Left colon (tissue), 2 donors: ENCODE measurements at places on chromosomes 1 and 21.

DNA sequence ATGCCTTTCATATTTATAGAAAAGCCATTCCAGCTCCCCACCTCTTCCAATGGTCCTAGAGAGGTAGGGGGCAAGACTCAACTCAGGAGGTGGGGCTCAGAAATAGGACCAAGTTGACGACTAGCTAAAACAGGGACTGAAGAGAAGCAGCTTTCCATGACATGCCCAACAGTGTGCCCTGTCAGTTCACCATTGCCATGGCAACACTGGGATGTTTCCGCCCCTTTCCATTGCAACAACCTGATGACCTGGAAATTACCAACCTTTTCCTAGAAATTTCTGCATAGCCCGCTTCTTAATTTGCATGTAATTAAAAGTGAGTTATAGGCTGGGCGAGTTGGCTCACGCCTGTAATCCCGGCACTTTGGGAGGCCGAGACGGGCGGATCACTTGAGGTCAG, 22.4 kb upstream of the INTS3 start:
- no peak for DNase-seq

DNA sequence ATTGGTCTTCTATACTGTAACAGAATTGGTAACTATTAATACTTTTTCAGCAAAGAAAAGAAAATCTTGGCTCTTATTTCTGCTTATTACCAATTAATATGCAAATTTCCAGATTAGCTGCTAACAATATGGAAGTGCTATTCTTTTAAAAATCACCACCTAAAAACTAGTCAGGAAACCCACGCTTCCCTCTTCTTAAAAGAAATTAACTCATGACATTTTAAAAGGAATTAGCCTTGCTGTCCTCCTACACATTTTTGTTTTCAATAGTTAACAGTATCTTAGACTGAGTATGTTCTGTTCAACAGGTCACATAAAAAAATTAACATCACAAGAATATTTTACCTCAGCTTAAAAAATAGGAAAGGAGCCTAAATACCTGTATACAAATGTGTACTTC, 27.3 kb downstream of the ABL2 start:
- DNase-seq = no peak

DNA sequence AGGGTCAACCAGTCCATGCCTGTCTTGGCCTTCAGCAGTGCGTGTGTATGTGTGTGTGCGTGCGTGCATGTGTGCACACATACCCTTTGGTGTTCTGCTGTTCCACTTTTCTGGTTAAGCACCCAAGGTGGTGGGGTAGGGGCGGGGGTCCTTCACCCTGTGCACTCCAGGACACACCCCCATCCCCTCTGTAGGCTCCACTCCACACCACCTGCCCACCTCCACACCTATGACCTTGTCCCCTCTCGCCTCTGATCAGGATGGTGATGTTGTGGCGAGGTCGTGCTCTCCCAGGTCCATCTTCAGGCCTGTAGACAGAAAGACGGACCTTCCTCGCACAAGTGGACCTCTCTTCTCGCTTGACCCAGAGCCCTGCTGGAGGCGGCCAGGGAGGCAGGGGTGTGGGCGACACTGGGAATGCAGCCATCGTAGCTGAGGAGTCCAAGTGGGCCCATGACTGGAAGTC, 44.6 kb downstream of the WDR4 start:
- DNase-seq = no peak

DNA sequence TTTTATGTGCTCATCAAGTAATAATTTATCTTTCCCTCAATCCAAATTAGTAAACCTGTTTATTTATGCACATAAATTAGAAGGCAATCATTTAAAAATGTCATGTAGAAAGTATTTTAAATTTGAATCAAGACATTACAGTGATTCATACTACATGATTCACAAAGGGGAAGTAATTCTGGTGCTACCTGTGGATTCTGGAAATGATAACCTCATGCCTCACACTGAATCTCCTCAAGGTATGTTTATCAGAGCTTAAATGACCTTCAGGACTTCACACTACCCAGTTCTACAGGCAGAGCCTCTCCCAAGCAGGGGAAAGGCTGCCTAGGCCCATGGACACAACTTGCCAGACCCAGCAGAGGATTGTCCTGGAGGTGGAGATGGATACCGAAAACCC, 25.2 kb upstream of the TDRD10 start:
- no peak for DNase-seq

GRCh38 chr1:228370941-228371740, 35.5 kb downstream of the TRIM11 start:
- DNase-seq = no peak

DNA sequence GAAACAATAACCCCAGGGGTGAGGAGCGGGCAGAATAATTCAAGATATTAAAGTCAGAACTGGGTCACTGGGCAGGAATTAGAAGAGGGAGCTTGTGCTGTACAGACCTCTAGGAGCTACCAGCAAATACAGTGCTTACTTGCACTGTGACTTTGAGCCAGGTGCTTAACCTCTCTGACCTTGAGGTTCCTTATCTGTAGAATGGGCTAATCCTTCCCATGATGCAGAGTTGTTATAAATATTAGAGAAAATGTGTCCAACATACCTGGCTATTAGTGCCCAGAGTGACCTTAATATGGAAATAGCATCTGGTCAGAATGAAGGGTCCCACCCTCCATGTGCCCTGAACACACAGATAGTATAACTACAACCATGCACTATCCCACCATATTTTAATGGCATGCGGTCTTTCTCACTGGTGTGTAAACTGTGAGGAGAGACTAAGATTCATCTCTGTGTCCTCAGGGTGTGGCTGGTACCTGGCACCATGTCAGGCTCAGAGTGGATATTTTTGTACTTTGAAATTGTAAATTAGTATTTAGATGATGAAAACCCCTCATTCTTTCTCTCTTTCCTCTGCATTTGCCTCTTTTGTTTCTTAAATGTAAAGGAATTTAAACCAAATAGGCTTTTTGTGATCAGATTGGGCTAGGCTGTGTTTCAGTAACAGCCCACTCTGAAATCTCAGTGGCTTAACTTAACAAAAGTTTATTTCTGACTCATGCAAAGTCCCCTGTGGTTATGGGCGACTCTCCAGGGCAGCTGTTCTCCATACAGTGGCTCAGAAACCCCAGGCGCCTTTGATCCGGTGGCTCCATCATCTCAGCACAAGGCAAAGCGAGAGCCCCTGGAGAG, 60.0 kb upstream of the ROR1 start:
- DNase-seq = no peak

GRCh38 chr1:152072311-152072710, 16.6 kb downstream of the TCHHL1 start:
- no peak for DNase-seq

- peak; percentile 59 for DNase-seq
Measured at GRCh38 chr1:165717918-165718515, 19.7 kb upstream of the ALDH9A1 start.

DNA sequence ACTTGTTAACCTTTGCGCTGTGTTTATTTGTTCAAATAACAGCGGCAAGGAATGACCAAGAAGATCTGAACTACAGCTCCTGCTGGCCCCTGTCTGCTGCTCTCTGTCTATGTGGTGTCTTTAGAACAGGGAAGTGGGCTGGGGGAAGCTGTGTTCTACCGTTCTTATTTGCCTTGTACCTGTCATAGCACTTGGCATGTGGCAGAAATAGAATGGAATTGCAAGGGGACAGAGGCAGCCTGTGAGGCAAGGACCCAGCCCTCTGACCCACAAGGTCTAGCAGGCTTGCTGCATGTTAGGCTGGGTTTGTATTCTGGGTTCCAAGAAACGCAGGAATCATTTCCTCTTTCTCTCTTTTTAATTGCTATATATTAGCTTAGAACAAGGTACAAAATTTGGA, 20.7 kb downstream of the HMGCS2 start:
- no peak for DNase-seq

GRCh38 chr1:212367474-212368072, 47.1 kb downstream of the PACC1 start:
- no peak for DNase-seq

GRCh38 chr1:160755911-160756848, 17.1 kb downstream of the SLAMF7 start:
- DNase-seq = no peak

DNA sequence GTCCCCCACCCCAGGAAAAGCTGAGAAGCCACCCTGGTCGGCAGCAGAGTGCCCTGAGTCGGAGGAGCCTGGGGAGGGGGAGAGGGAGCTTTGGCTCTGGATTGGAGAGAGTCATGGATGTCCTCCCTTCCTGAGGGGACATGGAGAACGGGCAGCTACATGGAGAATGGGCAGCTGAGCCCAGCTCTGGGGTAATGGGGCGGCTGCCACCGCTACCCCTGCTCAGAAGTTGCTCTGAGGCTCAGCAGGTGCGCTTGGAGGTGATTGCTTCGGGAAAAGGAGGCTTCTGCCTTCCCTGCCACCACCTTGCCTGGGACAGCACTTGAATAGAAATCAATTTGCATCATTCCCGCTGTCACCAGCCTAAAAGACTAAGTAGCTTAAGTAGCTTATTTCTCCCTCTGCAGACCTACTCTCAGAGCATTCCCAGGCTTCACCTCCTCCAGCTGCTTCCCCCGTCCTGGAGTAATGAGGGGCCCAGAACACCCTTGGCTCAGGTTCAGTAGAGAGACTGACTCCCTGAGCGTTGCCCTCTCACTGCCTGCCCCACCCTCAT, 8.3 kb downstream of the DISP3 start:
- no peak for DNase-seq

DNA sequence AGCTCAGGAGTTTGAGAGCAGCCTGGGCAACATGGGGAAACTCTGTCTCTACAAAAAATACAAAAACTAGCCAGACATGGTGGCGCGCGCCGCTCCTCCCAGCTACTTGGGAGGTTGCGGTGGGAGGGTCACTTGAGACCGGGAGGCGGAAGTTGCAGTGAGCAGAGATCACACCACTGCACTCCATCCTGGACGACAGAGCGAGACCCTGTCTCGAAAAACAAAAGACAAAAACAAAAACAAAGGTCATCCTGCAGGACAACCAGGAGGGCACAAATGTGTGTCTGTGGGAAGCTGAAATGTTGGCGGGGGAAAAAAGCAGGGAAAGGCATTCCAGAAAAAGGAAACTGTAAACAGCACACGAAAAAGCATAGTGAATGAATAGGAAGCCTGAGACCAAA, 104.1 kb upstream of the HNRNPU start:
- no peak for DNase-seq

GRCh38 chr1:182996816-182997215, 26.4 kb upstream of the LAMC1 start:
- DNase-seq = no peak

GRCh38 chr21:33794596-33794995, 121.0 kb downstream of the ATP5PO start:
- no peak for DNase-seq

- no peak for DNase-seq
Measured at GRCh38 chr21:32878661-32879060, 107.1 kb upstream of the PAXBP1 start.

GRCh38 chr1:5423109-5423508, 569.1 kb downstream of the NPHP4 start:
- no peak for DNase-seq

DNA sequence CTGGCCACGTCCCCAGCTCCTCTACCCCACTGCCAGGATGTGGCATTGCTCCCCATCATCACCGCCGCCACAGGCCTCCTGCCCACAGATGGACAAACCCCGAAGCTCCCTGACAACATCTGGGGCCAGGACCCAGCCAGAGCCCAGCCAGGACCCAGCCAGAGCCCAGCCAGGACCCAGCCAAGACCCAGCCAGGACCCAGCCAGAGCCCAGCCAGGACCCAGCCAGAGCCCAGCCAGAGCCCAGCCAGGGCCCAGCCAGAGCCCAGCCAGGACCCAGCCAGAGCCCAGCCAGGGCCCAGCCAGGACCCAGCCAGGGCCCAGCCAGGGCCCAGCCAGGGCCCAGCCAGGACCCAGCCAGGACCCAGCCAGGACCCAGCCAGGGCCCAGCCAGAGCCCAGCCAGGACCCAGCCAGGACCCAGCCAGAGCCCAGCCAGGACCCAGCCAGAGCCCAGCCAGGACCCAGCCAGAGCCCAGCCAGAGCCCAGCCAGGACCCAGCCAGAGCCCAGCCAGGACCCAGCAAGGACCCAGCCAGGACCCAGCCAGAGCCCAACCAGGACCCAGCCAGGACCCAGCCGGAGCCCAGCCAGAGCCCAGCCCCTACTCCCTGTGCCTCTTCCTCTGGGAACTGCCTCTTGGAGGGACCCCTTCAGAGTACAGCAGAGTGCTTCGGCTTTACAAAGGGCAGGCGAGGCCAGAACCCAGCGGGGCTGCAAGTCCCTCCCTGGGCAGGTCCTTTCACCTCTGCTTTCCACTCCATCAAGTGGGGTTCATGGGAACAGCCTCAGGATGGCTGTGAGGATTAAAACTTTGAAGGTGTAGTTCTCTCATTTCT, 43.7 kb downstream of the DISP3 start:
- DNase-seq = no peak

DNA sequence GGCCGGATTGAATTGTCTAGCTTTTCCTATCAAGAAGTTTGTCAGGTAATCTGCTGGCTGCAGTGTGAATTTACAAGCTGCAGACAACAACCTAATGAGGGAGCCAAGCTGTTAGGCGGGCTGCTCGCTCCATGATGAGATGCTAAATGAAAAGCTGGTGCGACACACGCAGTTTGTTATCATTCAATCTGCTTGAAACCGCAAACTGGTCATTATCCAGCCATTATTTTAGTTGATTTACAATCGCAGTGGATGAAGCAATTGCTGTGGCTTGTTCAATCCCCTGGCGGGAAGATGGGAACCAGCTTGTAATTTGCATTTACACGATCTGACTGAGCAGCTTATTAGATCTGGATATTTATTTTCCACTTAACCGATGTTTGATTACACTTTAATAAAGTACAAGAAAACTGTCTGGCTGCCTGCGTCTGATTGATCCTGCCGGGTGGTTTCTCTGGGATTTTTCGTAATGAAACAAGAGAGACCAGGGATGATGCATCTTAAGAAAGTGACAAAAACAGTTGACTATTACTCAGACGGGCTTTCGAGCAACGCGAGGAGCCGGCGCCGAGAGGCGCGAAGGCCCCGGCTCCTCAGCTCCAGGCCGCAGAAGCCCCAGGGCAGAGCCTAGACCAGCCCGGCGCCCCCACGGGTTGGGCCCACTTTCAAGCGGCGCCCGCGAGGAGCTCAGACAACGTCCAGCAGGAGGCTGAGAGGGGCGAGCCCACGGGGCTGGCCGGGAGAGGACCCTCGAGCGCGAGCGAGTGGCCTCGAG, 118.0 kb upstream of the BARHL2 start:
- no peak for DNase-seq

DNA sequence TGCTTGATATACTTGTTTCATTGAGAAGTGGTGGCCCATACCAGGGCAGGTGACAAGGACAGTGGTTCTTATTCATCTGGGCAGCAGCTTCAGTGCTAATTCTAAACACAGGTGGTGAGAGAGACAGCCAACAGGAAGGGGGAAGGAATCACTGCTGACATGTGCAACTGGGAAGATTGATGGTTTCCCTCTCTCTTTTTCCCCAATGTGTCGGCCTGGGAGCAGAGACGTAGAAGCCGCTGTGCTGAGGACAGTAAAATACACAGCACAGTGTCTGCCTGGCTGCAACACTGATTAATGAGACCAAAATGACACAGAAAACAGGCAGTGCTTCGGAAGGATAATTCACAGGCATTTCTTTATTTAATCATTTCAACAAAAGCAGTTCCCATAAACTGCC, 48.8 kb downstream of the WARS2 start:
- no peak for DNase-seq
